ENCODE measurements at places on chromosomes 12 and 14. TPM values are rescaled to one million over a fixed set of nuclear protein-coding genes. Genes with fewer than 3 reads are reported as not detected.

- peaks cover 11% of the 10 kb centered on the region for H3K4me1 ChIP-seq
- H3K27me3 ChIP-seq = peaks cover 33% of the 10 kb centered on the region
- no peak overlapping the region for H3K4me3 ChIP-seq
- no peaks in the 10 kb centered on the region for H3K36me3 ChIP-seq
- H3K27ac ChIP-seq = no peak overlapping the region
- DNase-seq = no peak
Measured at GRCh38 chr12:27338473-27338872, 5.8 kb downstream of the BMAL2 start.

Gene PRH2
- not detected for total RNA-seq

GRCh38 chr12:96368687-96369086, 31.6 kb downstream of the CDK17 start:
- peaks cover 60% of the 10 kb centered on the region for H3K4me1 ChIP-seq
- no peak overlapping the region for H3K27ac ChIP-seq
- no peaks in the 10 kb centered on the region for H3K27me3 ChIP-seq
- H3K4me3 ChIP-seq = no peak overlapping the region
- H3K36me3 ChIP-seq = peaks cover 16% of the 10 kb centered on the region

Gene ESRRB
- not detected for total RNA-seq

DNA sequence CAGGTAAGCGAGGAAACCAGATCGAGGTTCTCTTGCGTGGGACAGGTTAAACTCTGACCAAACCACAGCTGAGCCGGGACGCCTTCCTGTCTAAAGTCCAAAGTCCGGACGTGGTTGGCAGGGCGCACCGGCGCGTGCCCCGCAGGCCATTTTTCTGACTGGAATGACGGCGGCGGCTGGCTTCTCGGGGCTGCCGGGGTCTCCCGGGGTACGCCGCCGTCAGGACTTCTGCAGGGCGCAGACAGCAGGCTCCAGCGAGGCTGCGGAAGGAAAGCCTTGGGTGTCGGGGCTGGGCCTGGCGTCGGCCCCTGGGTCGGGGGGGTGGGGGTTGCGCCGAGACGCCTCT, 32.8 kb downstream of the MIA2 start:
- peaks cover 14% of the 10 kb centered on the region for H3K36me3 ChIP-seq
- peak overlapping the region; percentile 82 for H3K4me3 ChIP-seq
- DNase-seq = no peak
- H3K27ac ChIP-seq = peak overlapping the region; percentile 97

GRCh38 chr14:70489579-70490200, 37.7 kb downstream of the ADAM21 start:
- H3K27ac ChIP-seq = no peak overlapping the region
- DNase-seq = no peak
- no peak overlapping the region for H3K4me3 ChIP-seq

Gene MYO1A
- total RNA-seq = 1.4 TPM
